ENCODE measurements at places on chromosomes 2 and 18. TPM values are rescaled to one million over a fixed set of nuclear protein-coding genes. Genes with fewer than 3 reads are reported as not detected.
A peak's percentile ranks its signal among the peaks of the same experiment; 100 is the strongest.

GRCh38 chr2:128605931-128606330, 287.3 kb upstream of the HS6ST1 start:
- no peak for DNase-seq
- no peaks in the 10 kb centered on the region for H3K36me3 ChIP-seq
- no peak overlapping the region for H3K4me3 ChIP-seq
- H3K27me3 ChIP-seq = no peaks in the 10 kb centered on the region
- H3K27ac ChIP-seq = no peak overlapping the region

DNA sequence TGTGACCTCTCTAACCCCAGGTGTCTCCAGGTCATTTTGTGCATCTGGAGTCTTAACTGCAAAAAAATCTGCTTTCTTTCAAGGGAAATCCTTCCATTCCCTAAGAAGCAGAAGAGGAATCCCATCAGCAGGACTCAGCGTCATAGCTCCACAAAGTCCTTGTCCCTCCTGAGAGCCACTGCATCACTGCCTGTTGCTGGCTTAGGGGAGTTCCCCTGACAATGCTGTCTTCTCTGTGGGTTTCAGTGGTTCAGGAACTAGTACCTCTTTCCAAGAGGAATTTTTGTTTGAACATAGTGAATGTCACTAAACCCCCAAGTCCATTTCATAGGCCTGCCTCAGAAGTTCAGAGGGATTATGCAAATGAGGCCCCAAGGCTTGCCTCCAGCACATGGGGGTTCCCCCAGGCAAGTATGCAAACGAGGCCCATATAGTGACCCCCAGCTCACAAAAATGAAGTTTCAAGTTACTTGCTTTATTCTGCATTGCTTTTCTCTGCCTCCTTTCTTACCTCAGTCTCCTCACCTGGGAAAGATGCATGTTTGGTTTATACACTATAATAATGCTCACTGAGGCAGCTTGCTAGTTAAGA, 513.9 kb upstream of the MEX3C start:
- H3K4me1 ChIP-seq = no peaks in the 10 kb centered on the region
- no peaks in the 10 kb centered on the region for H3K36me3 ChIP-seq
- peaks cover 9% of the 10 kb centered on the region for H3K27me3 ChIP-seq
- H3K4me3 ChIP-seq = no peak overlapping the region
- no peak overlapping the region for H3K27ac ChIP-seq
- DNase-seq = no peak

DNA sequence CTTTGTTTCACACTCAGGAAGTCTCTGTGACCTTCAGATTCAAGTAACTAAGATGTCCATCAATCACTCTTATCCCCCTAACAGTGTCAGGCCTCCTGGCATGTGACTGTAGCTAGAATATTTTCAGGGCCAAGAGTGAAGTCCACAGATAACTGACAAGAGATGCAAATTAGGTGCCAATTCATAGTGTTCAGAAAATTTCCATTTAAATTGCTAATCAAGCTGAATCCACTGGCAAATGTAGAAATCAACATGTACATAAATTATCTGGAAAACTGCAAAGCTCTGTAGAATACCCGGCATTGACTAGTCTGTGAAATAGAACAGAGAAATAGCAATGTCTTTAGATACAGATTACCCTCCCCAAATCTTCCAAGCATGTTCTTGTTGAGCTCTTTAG, 38.6 kb upstream of the ARL4C start:
- no peak overlapping the region for H3K27ac ChIP-seq
- no peak overlapping the region for H3K4me3 ChIP-seq
- H3K27me3 ChIP-seq = peaks cover 5% of the 10 kb centered on the region
- H3K4me1 ChIP-seq = no peaks in the 10 kb centered on the region

- no peak overlapping the region for H3K4me3 ChIP-seq
- no peaks in the 10 kb centered on the region for H3K36me3 ChIP-seq
- no peaks in the 10 kb centered on the region for H3K4me1 ChIP-seq
These were observed 285.1 kb downstream of the MYT1L start for GRCh38 chr2:2045950-2046349.

DNA sequence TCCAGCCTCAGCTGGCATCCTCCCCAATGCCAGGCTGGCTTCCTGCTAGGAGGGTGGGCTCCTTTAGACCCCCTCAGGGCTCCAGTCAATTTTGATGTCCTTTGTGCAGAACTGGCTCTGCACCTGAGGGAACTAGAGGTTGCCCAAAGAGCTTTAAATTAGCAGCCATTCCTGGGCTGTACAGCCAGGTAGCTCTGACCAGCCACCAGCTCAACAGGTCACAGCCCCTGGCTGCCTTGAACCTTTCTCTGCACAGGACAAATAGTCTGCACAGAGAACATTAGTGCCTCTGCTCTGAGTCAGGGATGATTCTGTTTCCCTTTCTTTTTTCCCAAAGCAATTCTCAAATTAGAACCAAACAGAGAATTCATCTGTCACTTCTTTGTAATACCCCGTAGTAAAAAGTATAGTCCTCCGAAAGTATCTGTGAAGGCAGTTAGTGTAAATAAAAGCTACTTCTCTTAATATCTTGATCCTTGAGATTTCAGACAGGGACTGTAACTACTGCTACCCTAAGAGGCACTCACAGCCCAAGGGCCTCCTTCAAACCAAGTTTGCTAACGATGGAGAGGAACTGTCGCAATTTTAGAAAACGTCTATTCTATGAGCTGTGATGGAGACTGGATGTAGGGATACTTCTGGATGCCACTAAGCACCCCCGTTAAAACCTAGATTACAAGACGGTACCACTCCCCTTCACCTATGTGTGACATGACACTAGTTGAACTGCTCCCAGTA, 3.0 kb downstream of the TTC32 start:
- H3K27me3 ChIP-seq = peaks cover 18% of the 10 kb centered on the region
- no peak for DNase-seq
- peaks cover 4% of the 10 kb centered on the region for H3K36me3 ChIP-seq
- peaks cover 46% of the 10 kb centered on the region for H3K4me1 ChIP-seq

DNA sequence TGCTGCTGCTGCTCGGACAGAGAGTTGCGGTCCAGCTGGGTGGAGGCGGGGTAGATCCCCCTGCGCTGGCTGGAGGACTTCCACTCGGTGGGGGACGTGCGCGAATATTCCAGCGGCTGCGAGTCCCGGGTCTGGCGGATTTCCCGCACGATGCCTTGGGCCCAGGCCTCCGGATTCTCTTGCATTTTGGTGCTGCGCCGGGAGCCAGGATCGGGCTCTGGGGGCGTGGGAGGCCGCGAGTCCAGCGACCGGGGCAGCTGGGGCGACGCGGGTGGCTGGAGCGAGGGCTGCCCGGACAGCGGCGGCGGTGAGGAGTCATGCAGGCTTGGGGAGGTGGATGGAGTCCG, 4.8 kb downstream of the NT5C1B start:
- H3K27me3 ChIP-seq = peaks cover 2% of the 10 kb centered on the region
- no peak overlapping the region for H3K4me3 ChIP-seq
- H3K27ac ChIP-seq = no peak overlapping the region
- H3K36me3 ChIP-seq = peaks cover 3% of the 10 kb centered on the region
- no peak for DNase-seq
- peaks cover 13% of the 10 kb centered on the region for H3K4me1 ChIP-seq

DNA sequence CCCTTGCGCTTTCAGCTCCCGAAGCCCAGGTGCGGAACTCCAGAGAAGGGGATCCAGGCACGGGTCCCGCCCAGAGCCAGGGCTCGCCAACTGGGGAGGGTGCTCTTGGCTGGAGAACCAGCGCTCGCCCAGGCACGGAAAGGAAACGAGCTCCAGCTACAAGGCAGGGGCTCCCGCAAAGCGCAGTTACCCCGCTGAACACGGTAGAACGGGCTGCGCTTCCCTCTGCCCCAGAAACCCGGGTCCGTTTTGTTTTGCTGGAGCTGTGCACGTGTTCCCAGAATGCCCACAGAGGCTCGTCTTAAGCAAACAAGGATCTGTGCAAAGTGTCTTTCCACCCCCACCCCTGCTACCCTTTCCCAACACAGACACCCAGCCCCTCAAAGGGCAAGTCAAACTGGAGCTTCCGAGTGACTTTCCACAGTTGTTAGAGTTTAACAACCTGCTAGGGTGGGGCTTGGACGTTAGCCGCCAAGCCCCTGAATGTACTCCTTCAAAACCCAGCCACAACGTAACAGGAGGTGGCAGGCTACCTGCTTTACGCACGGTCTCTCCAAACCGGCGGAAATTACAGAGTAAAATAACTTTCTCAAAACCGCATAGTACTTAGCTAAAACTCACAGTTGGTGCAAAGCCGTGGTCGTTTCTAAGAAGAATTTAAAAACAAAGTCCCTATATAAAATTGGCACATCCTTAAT, 775 bp downstream of the RNF125 start:
- peak overlapping the region; percentile 94 for H3K27ac ChIP-seq
- peaks cover 9% of the 10 kb centered on the region for H3K36me3 ChIP-seq
- H3K4me1 ChIP-seq = peaks cover 75% of the 10 kb centered on the region
- peak overlapping the region; percentile 95 for H3K4me3 ChIP-seq
- peak; percentile 88 for DNase-seq

PLEK gene
- 692 TPM for polyA plus RNA-seq

- no peak overlapping the region for H3K4me3 ChIP-seq
- no peak overlapping the region for H3K27ac ChIP-seq
These were observed 270.6 kb downstream of the BCL11A start for GRCh38 chr2:60282886-60283285.

RELCH gene
- 6.2 TPM for polyA plus RNA-seq

DNA sequence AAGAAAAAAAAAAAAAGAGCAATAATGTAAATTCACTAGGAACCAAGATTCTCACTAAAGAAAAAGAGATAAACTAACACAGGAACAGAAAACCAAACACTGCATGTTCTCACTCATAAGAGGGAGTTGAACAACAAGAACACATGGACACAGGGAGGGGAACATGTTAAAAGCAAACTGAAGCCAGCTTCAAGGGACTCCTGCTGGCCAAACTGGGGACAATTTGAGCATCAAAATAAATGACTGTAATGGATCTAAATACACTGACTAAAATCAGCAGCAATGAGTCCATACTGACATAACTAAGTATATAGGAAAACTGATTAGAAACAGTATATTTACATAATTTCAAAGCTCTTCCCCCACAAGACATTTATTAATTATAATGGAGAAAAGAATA, 73.0 kb downstream of the FARSB start:
- no peak overlapping the region for H3K4me3 ChIP-seq
- peaks cover 2% of the 10 kb centered on the region for H3K27me3 ChIP-seq
- no peak for DNase-seq

GTF2A1L gene
- polyA plus RNA-seq = not detected

DNA sequence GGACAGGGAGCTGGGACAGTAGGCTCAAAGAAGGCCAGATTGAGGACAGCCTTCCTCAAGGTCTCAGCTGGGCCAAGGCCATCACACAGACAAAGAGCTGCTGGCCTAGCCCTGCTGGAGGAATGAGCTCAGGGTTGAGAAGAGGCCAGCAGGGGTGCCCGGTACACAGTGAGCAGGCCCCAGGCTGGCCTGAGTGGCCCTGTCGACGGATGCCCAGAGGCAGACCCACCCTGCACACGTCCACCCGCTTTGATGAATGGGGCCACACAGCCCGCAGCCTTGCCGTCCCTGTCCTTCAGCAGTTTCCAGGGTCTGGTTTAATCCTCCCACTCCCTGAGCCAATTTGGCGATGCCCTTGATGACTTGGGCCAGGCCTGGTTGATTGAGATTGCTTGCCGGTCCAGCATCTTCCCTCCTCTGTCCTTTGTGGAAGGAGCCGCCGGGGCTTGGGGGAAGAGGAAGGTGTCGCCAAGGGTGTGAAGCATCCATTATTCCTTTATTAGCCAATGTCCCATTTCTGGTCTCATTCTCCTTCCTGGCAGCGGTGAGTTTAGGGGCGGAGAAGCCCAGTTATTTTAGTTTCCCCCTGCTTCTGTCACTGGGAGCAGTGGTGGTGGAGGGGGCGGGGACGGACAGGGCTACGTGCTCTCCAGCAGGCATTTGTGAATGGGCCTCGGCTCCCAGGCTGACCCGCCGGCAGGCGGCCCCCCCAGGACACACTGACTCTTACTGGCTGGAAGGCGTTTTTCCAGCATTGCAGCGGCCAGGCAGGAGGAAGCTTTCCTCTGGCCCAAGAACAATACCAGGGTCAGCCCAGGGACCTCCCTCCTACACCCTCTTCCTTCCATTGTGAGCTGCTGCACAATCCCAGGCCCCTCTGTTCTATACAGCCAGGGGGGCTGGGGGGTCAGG, 141.8 kb downstream of the CTIF start:
- no peaks in the 10 kb centered on the region for H3K4me1 ChIP-seq
- no peaks in the 10 kb centered on the region for H3K27me3 ChIP-seq
- no peak overlapping the region for H3K4me3 ChIP-seq
- H3K36me3 ChIP-seq = no peaks in the 10 kb centered on the region

- peaks cover 12% of the 10 kb centered on the region for H3K27me3 ChIP-seq
- no peaks in the 10 kb centered on the region for H3K36me3 ChIP-seq
- no peak overlapping the region for H3K27ac ChIP-seq
- DNase-seq = no peak
These were observed 110.1 kb upstream of the FBXO11 start for GRCh38 chr2:48016225-48017019.

GRCh38 chr2:202841090-202841867, 30.3 kb downstream of the ICA1L start:
- no peak overlapping the region for H3K4me3 ChIP-seq
- no peaks in the 10 kb centered on the region for H3K4me1 ChIP-seq
- H3K36me3 ChIP-seq = peaks cover 11% of the 10 kb centered on the region

DNA sequence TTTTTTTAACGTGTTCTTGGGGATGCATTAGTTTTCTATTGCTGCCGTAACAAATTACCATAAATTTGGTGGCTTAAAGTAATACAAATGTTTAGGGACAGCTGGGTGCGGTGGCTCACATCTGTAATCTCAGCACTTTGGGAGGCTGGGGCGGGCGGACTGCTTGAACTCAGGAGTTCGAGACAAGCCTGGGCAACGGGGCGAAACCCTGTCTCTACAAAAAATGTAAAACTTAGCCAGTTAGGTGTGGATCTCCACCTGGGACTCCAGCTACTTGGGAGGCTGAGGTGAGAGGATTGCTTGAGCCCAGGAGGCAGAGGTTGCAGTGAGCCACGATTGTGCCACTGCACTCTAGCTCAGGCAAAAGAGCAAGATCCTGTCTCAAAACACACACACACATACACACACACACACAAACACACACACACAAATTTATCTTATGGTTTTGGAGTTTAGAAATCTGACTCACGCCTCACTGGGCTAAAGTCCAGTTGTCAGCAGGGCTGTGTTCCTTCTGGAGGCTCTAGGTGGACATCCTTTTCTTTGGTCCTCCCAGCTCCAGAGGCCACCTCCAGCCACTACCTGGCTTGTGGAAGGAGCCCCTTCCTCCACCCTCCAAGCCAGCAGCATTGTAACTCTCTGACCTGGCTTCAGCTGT, 76.1 kb downstream of the SEPTIN10 start:
- H3K27me3 ChIP-seq = peaks cover 10% of the 10 kb centered on the region
- no peak overlapping the region for H3K27ac ChIP-seq
- no peak overlapping the region for H3K4me3 ChIP-seq
- H3K36me3 ChIP-seq = no peaks in the 10 kb centered on the region

DNA sequence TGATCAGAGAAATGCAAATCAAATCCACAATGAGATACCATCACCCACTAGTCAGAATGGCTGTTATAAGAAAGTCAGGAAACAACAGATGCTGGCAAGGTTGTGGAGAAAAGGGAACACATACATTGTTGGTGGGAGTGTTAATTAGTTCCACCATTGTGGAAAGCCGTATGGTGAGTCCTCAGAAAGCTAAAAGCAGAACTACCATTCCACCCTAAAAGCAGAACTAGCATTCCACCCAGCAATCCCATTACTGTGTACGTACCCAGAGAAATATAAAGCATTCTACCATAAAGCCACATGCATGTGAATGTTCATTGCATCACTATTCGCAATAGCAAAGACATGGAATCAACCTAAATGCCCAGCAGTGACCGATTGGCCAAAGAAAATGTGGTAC, 60.7 kb downstream of the ANKRD62 start:
- peaks cover 4% of the 10 kb centered on the region for H3K27me3 ChIP-seq
- H3K4me1 ChIP-seq = no peaks in the 10 kb centered on the region
- H3K36me3 ChIP-seq = no peaks in the 10 kb centered on the region
- DNase-seq = no peak
- H3K4me3 ChIP-seq = no peak overlapping the region

- H3K27me3 ChIP-seq = peaks cover 9% of the 10 kb centered on the region
- peak overlapping the region; percentile 99 for H3K4me3 ChIP-seq
- H3K4me1 ChIP-seq = peaks cover 50% of the 10 kb centered on the region
- peak overlapping the region; percentile 90 for H3K27ac ChIP-seq
- H3K36me3 ChIP-seq = peaks cover 3% of the 10 kb centered on the region
These were observed 587 bp downstream of the SUMO1 start for GRCh38 chr2:202237787-202238233.
